ENCODE measurements at places on chromosomes 5 and 9. TPM values are rescaled to one million over a fixed set of nuclear protein-coding genes. Genes with fewer than 3 reads are reported as not detected.
A peak's percentile ranks its signal among the peaks of the same experiment; 100 is the strongest.

GRCh38 chr5:93717162-93717561, 24.2 kb downstream of the POU5F2 start:
- no peak for DNase-seq

TRPM3 gene
- 0.30 TPM for total RNA-seq

GRCh38 chr9:16360247-16360646, 510.2 kb downstream of the BNC2 start:
- DNase-seq = no peak

DNA sequence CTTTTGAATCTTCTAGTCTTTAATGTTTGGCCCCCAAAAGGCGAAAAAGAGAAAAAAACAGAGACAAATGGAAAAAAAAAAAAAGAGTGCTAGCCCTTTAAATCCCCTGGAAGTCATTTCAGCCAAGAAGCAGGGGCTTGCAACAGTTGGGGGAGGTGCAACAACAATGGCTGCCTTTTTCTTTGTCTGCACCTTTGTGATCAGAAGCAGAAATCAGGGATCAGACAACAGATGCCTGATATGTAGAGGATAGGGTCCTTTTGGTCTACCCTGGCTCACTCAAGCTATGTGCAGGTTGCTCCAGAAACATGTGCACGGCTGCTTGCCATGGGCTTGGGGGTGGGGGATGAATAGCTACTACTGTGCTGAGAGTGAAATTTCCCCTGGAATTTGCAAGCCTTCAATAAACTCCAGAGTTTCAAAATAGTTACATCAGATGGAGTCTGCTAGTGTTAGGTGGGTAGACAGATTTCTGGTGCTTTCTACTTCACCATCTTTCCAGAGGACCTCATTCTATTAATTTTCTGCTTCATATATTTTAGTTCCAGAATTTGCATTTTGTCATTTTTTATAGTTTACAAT, 150.9 kb downstream of the FGF18 start:
- no peak for DNase-seq

DNA sequence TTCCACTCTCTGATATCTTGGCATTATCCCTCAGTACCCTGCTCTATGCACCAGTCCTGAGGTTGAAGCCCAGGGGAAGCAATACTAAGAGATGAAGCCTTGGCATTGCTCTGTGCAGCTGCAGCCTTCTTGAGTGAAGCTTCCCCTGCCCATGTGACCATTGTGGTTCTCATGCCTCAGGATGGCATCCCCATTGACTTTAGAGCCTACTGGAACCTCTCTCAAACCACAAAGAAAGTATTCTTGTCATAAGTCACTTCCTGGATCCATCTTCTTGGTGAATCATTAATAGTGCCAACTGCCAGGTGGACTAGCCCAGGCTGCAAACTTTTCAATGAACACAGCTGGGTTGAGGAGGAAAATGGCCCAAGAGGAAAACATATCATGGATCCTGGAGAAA, 283.9 kb upstream of the RFX3 start:
- DNase-seq = no peak

GRCh38 chr5:1481959-1482331, 36.7 kb upstream of the SLC6A3 start:
- no peak for DNase-seq

CHSY3 gene
- total RNA-seq = 1.4 TPM

DNA sequence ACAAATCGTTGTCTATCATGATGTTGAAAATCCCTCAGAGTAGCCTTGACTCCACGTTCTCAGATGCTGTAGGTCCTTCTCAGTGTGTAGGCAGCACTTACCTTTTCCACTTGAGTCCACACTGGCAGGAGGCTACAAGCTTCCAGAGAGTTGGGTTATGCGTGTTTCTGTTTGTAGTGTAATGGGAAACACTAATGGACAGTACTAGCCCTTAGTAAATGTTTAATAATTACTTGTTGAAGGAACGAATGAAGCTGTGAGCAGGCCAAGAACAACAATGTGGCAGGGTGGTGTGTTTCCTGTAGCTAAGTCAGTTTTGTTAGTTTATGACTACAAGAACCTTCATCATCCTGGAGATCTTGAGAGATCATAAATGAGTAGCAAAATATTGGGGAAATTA, 83.5 kb downstream of the ARHGAP26 start:
- no peak for DNase-seq

DNA sequence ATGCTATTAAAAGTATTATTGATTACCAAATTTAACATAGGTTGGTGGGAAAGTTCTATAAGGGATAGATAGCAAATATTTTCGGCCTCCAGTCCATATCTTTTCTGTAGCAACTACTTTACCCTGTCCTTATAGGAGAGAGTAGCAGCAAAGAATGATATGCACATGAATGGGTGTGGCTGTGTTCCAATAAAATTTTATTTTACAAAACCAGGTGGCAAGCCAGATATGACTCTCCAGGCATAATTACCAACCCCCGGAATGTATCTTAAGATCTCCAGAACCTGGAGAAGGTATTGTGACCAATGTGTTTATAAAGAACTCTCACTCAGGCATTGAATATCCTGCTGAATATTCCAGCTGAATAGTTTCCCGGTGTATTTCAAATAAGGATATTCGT, 1461.2 kb downstream of the MAT2B start:
- no peak for DNase-seq

DNA sequence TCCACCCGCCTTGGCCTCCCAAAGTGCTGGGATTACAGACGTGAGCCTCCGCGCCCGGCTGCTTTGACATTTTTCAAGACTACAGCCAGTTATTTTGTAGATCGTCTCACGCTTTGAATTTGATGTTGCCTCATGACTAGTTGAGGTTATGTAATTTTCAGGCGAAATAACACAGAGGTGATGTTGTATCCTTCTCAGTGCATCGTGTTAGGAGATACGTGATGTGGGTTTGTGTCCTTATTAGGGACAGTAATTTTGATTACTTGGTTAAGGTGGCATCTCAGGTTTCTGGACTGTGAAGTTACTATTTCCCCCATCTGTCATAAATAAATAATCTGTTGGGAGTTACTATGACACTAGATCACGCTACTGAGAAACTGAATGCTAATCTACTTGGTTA, 25.0 kb downstream of the CTNNA1 start:
- no peak for DNase-seq

- DNase-seq = peak; percentile 86
Measured at GRCh38 chr9:34547960-34548611, 25.3 kb upstream of the ENHO start.

DIPK1B gene
- 5.7 TPM for total RNA-seq

- DNase-seq = peak; percentile 52
Measured at GRCh38 chr9:113481176-113481787, 17.8 kb downstream of the RGS3 start.

EGFL7 gene
- 49.6 TPM for total RNA-seq

DNA sequence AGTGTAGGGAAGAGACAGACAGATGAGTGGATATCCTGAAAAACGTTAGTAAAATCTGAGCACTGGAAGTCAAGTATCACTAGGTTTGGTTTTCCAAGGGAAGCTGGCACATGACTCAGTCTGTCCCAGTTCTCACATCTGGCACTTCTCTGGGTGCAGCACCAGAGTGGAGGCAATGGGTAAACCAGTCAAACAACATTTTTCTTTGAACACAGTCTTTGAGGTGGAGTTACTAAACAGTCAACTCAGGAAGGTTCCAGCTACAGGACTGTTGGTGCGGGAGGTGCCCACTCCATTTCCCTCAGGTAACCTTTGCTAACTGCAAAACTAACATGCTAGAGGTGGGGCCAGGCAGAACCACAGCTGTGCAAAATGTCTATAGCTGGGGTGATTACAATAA, 301.4 kb upstream of the RFX3 start:
- no peak for DNase-seq

ADAMTSL2 gene
- total RNA-seq = 0.85 TPM

- DNase-seq = no peak
Measured at GRCh38 chr5:59390074-59390659, 503.4 kb downstream of the PDE4D start.

FAM174A gene
- total RNA-seq = 48.0 TPM

DNA sequence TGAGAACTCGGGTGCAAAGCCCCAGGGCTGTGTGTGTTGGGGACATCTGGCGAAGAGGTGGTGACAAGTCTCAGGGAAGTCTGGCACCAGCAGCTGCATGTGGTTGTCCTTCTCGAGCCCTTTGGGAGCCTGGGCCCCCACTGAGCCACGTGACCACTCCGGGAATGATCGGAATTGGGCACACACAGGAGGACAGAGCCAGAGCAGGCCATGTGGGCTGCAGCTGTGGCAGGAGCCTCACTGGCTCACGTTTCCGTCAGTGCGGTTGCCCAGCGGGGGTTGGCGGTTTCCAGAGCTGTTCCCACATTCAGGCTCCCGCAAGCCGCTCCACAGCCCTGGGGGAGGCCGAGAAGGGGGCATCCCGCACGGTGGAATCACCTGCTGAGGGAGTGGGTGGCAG, 6.8 kb upstream of the CEL start:
- DNase-seq = no peak

- DNase-seq = no peak
Measured at GRCh38 chr9:78982849-78983248, 588.9 kb upstream of the TLE4 start.

- DNase-seq = no peak
Measured at GRCh38 chr9:137299203-137299565, 2.9 kb downstream of the NRARP start.

RUSC2 gene
- 17.5 TPM for total RNA-seq

DNA sequence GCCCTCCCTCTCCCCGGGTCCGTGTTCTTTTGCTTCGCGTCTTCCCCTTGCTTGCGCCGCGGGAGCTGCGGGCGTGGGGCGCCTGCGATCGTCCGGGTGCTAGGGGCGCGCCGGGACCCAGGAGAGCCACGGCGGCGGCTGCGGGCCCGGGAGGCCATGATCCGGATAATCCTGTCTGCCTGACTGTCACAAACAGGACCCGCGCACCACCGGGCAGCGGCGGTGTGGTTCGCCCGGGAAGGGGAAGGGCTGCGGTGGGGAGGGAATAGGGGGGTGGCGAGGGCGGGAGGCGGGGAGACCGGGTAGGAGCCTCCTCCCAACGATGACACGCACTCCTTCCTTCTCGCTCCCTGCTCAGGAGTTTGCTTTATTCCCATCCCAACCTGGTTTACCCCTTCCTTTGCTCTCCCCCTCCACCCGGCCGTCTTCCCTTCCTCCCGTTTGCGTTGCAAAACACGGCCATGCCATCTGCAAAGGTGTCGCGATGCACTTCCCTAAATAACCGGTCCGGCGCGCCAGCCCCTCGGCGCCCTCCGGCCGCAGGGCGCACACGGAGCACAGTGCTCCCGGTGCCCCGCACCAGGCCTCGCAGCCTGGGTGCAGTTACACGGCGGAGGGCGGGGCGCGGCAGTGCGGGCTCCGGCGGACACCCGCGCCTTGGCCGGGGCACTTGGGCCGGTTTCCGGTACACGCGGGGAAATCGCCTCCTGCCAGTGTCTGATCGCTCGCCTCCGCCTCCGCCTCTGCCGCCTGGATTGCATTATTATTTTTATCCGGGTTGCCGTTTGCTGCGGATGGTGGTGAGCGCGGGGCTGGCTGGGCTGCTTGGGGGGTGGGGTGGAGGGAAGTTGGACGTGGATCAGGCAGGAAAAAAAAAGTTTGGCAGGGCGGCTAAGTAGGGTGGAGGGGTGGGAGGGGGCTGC, 1.5 kb downstream of the SMARCA2 start:
- DNase-seq = peak; percentile 94

CKMT2 gene
- 12.3 TPM for total RNA-seq

- DNase-seq = no peak
Measured at GRCh38 chr5:175853573-175854230, 17.7 kb upstream of the CPLX2 start.

TAL2 gene
- total RNA-seq = not detected

DNA sequence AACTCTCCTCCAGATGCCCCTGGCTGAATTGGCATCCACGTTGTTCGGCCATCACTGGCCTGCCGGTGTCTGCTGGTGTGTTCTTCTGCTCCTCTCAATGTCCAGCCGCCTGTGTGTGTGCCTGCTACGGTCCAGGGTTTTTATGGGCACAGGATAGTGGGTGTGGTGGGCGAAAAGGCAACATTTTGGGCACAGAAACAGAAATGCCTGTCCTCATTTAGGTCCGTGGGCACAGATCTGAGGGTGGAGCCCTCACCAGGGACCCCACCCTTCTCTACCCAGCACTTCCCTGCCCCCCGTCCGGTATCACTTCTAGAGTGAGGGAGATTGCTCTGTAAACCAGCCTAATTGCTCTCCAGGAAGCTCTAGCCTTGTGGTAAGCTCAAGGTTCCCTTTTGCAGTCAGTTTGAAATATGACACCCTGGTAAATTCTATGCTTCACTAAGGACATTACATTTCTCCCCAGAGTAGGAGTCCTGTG, 410.1 kb downstream of the MAT2B start:
- DNase-seq = no peak

- peak; percentile 32 for DNase-seq
Measured at GRCh38 chr9:135516132-135516860, 4.9 kb upstream of the LCN1 start.

SGCD gene
- 4.9 TPM for total RNA-seq

CDKN2B-AS1 gene
- total RNA-seq = not detected

DNA sequence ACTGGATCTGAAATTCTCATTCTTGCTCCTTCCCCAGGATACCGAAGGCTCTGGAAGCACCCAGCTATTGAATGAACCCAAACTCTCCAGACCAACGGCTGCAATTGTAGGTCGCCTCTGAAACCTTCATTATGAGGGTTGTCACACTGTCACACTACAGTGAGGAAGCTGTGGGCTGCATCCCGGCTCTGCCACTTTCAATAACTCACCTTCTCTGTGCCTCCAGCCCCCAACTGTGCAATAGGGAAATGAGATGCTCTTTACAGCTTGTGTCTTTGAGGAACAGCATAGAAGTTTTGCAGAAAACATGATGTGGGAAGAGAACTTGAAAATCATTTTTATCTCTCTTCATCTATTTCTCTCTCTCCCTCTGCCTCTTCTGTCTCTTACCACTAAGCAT, 69.6 kb upstream of the TGFBR1 start:
- no peak for DNase-seq

GRCh38 chr5:141686648-141687416, 4.8 kb upstream of the ARAP3 start:
- DNase-seq = no peak

GRCh38 chr9:4793459-4794395, 983 bp downstream of the RCL1 start:
- no peak for DNase-seq

AK3 gene
- 96.4 TPM for total RNA-seq

GRCh38 chr5:168642019-168642418, 62.9 kb upstream of the PANK3 start:
- no peak for DNase-seq

FBP2 gene
- total RNA-seq = not detected

GABRA6 gene
- not detected for total RNA-seq

SLC36A3 gene
- total RNA-seq = not detected

AHRR gene
- 3.6 TPM for total RNA-seq

GRCh38 chr5:122498163-122498562, 186.1 kb downstream of the SNCAIP start:
- DNase-seq = no peak

MLANA gene
- 20.0 TPM for total RNA-seq

GRCh38 chr9:126684345-126684744, 70.6 kb downstream of the LMX1B start:
- DNase-seq = no peak

Measured in suprapubic skin (tissue), 4 donors.